A673 (cell line): ENCODE measurements at places on chromosomes 5 and 9. TPM values are rescaled to one million over a fixed set of nuclear protein-coding genes. Genes with fewer than 3 reads are reported as not detected.

DNA sequence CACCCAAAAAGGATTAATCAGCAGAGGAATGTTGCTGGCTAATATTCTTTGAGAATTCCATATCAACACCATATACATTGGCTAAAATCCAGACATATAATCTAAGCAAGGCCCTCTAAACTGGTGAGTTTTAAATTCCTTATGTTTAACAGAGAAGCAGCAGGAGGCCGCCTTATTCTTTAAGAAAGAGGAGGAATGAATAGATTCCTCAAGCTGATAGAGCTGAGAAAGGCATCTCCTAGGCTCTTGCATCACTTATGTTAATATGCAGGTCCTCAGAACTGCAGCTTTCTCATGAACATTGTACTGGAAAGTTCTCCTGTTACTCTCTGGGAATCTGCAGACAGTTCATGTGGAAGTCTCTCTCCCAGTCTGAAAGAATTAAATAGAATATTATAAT, 20.1 kb upstream of the SMARCA2 start:
- no peak overlapping the region for H3K4me3 ChIP-seq
- H3K4me1 ChIP-seq, result peaks cover 24% of the 10 kb centered on the region
- peak; percentile 85 for DNase-seq
- H3K27me3 ChIP-seq, result no peaks in the 10 kb centered on the region
- peak overlapping the region; percentile 38 for H3K27ac ChIP-seq

DNA sequence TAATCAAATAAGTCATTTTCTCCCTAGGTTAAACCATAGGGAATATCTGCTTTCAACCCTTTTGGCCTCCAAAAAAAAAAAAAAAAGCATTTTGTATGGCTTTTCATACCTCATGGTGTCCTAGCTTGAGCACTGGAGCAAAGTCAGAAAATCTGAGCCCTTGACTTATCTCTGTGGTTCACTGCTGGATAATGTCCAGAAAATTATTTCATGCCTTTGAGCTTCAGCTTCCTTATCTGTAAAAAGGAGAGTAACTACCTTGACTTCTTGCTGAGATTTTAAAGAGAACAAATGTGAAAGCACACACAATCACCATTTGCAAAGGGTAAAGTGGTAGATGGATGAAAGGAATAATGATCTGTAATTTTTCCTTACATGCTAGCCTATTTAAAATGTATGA, 165.9 kb downstream of the ALDH1A1 start:
- no peaks in the 10 kb centered on the region for H3K4me1 ChIP-seq
- H3K4me3 ChIP-seq, result no peak overlapping the region
- no peaks in the 10 kb centered on the region for H3K36me3 ChIP-seq
- H3K27ac ChIP-seq, result no peak overlapping the region
- H3K27me3 ChIP-seq, result no peaks in the 10 kb centered on the region

DNA sequence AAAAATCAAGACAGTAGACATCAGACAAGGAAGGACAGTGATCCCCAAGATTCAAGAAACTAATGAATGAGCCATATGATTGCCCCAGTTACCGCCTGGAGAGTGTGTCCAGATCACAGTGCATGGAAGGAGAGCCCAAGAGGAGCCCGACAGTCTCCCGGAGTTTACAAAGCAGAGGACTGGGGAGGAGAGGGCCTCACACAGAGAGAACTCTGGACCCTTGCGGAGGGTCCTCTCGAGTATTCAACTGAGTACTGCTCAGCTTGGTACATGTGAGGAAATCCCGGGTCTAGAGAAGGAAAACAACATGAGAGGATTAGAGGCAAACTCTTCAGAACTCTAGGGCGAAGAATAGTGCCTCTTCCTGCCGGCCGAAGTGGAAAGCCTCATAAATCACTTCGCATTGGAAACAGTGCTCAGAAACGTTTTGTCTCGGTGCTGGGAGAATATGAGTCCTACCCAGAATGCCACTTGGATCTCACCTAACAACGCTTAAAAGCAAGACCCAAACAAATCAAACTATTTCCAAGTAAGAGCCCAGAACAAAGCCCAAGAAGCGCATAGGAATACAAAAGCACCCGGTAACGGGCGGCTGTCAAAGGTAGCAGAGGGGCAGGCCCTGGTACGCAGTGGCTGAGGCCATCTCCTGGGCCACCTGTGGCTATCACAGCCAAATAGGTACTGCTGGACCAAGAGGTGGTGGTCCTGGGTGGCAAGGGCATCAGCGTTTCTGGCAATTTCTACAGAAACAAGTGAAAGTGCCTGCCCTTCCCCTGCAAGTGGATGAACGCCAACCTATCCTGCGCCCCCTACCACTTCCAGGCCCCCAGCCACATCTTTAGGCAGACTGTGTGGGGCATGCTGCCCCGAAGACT, 36.0 kb downstream of the FAM78A start:
- H3K36me3 ChIP-seq, result no peaks in the 10 kb centered on the region
- no peaks in the 10 kb centered on the region for H3K27me3 ChIP-seq
- H3K4me1 ChIP-seq, result peaks cover 25% of the 10 kb centered on the region
- H3K4me3 ChIP-seq, result no peak overlapping the region
- DNase-seq, result peak; percentile 37
- H3K27ac ChIP-seq, result peak overlapping the region; percentile 43

DNA sequence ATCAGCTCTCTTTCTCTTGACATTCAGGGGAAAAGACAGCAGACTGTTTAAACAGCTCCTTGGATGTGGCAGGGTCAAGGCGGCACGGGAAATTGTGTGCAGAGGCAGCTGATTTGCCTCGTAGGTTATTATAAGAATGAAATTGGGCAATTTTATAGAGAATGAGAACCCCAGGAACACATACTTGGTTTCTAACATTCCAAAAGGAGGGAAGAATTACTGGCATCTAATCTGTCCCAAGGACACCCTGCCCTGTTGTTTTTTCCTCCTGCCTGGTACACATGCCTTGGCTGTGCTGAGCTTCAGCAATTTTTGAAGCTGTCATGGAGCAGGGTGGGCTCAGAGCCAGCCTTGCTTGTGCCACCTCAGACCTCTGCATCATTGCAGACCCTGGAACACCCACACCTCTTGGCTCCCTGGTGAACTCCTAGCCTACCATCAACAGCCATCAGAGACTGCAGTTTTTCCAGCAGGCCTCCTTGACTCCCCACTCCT, 143.6 kb downstream of the BOD1 start:
- no peak overlapping the region for H3K4me3 ChIP-seq
- H3K27me3 ChIP-seq, result no peaks in the 10 kb centered on the region
- no peak overlapping the region for H3K27ac ChIP-seq
- no peak for DNase-seq
- no peaks in the 10 kb centered on the region for H3K4me1 ChIP-seq

- no peak overlapping the region for H3K4me3 ChIP-seq
- H3K27ac ChIP-seq, result no peak overlapping the region
- DNase-seq, result no peak
- no peaks in the 10 kb centered on the region for H3K36me3 ChIP-seq
Observed at GRCh38 chr9:14349146-14349446, 35.2 kb upstream of the NFIB start.

DNA sequence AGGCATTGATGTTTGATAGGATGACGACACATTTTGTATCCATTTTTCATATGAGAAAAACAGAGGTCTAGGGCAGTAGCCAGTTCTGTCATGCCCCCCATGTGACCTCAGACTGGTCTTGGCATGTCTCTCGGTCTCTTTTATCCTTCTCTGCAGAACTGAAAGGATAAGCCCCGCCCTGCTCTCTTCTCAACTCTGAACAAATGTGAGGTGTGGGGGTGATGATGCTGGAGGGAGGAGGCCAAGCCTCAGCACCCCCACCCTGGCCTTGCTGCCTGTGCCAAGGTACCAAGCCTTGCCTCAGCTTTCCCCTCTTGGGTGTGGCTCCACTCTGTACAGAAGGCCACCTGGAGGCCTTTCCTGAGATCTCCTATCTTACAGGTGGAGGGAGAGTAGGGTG, 19.5 kb upstream of the CRB2 start:
- no peaks in the 10 kb centered on the region for H3K27me3 ChIP-seq
- H3K4me1 ChIP-seq, result peaks cover 42% of the 10 kb centered on the region
- no peak for DNase-seq
- no peaks in the 10 kb centered on the region for H3K36me3 ChIP-seq
- H3K27ac ChIP-seq, result peak overlapping the region; percentile 72

DNA sequence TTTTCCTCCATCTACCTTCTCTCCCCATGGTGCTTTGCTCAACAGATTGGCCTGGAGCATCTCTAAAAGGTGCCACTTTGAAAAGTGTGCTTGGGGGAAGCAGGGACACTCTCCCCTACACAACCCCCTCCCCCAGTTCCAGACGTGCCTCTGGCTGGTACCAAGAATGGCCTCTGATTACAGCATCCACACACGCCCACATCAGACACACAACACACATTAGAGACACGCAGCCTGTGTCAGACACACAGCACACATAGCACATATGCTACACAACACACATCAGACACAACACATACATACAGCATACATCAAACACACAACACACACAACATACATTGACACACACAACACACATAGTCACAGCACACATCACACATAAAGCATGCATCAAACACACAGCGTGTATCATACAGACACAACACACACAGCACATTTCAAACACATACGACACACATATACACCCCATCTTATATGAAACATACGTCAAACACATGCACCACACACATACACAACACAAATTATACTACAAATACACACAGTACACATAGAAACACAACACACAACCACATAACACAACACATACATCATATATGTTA, 150.4 kb downstream of the RGS3 start:
- no peaks in the 10 kb centered on the region for H3K36me3 ChIP-seq
- no peak for DNase-seq
- no peak overlapping the region for H3K27ac ChIP-seq
- H3K27me3 ChIP-seq, result no peaks in the 10 kb centered on the region
- H3K4me3 ChIP-seq, result no peak overlapping the region
- H3K4me1 ChIP-seq, result peaks cover 36% of the 10 kb centered on the region

DNA sequence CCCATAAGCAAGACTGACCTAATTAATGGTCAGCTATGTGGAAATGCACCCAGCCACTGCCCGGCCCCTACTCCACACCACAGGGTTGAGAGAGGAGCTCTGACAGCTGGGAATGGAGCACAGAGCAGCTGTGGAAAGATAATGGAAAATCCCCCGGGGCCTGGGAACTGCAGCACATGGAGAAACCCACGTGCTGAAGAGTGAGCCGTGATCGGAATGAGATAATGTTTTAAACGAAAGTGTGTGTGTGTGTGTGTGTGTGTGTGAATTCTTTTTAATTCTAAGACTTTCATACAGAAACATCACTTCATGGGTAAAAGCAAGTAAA, 13.1 kb upstream of the SLC12A7 start:
- peak; percentile 46 for DNase-seq
- H3K36me3 ChIP-seq, result no peaks in the 10 kb centered on the region
- no peaks in the 10 kb centered on the region for H3K27me3 ChIP-seq
- no peak overlapping the region for H3K27ac ChIP-seq
- no peak overlapping the region for H3K4me3 ChIP-seq

- peaks cover 33% of the 10 kb centered on the region for H3K4me1 ChIP-seq
- peak overlapping the region; percentile 85 for H3K27ac ChIP-seq
- H3K4me3 ChIP-seq, result peak overlapping the region; percentile 92
- H3K27me3 ChIP-seq, result no peaks in the 10 kb centered on the region
- peaks cover 6% of the 10 kb centered on the region for H3K36me3 ChIP-seq
- no peak for DNase-seq
Observed at GRCh38 chr5:61333954-61334867, 2.2 kb downstream of the ZSWIM6 start.

DNA sequence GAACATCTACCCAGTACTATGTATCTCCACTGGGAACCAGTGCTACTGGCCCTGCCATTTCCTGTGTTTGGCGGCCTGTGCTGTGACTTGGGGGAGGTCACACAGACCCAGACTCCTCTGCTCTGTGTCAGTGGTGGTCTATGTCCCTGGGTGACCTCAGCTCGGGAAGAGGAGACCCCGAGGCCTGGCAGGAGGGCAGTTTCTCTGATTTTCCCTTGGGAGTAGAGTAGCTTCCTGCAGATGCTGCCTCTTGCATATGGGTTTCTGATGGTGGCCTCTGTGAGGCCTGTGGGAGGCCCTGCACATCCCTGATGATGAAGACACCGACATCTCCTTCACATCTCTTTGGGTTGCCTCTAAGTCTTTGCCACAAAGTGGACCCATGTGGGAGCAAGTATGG, 13.0 kb upstream of the SMIM32 start:
- DNase-seq, result no peak
- peaks cover 8% of the 10 kb centered on the region for H3K27me3 ChIP-seq
- no peak overlapping the region for H3K27ac ChIP-seq
- no peak overlapping the region for H3K4me3 ChIP-seq
- no peaks in the 10 kb centered on the region for H3K36me3 ChIP-seq

Gene SLC6A3
- not detected in 2 replicates for total RNA-seq

Gene TCF7
- 2.4 and 3.3 TPM in 2 replicates for total RNA-seq

Gene ANKRD31
- 0.04 and 0.15 TPM in 2 replicates for total RNA-seq

Gene BTNL3
- total RNA-seq, result not detected in 2 replicates
